ENCODE measurements at places on chromosomes 12 and 14.

DNA sequence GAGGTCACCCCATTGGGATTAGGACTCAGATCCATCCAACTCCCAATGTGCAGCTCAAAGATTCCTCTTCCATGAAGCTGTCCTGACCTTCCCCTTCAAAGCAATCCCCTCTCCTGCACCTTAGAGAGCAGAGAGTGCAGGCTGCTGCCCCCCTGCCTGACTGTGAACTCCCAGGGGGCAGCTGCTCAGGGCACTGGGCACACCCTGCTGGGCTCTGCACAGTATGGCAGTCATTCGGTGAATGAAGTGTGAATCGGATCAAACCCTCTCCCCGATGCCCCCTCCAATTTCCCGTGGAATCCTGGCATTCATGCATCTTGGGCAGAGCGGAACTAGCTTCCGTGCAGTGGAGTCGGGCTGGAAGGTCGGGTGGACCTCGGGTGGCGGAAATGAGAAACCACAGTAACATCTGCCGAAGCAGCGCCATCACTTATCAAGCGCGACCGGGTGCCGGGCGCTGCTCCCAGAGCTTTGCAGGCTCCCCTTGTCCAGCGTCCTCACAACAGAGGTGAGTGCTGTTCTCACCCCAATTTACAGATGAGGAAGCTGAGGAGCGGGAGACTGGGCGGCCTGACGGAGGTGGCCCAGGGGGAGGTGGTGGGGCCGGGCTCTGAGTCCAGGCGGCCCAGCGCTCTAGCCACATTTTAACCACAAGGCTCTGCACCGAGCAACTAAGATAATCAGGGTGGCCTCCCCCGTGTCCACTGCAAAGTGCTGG, 14.7 kb downstream of the GALNT9 start:
- no peak for DNase-seq

DNA sequence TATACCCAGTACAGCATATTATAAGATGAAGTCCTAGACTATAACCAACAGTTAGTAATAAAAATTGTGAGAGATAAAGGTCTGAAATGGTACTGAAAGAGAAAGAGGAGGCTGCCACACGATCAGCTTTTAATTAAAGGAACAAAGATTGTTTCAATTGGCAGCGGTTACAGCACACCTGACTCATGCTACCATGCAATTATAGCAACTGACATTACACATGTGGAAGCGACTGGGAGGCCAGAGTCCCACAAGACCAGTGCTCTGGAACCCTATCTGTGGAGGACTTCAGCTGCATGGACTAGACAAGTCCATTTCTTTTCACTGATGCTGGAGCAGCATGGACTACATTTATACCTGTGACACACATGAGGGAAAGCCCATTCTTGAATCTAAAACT, 55.2 kb downstream of the SEL1L start:
- DNase-seq: no peak

GRCh38 chr12:1843641-1844005, 23.3 kb downstream of the LRTM2 start:
- DNase-seq: no peak

GRCh38 chr12:92133171-92133570, 12.5 kb downstream of the BTG1 start:
- no peak for DNase-seq

GRCh38 chr14:43872752-43873655, 634.1 kb downstream of the FSCB start:
- DNase-seq: no peak

Measured in C1 segment of cervical spinal cord (tissue), 14 donors.